EL (cell line): ENCODE measurements at places on chromosomes 6 and 20.

DNA sequence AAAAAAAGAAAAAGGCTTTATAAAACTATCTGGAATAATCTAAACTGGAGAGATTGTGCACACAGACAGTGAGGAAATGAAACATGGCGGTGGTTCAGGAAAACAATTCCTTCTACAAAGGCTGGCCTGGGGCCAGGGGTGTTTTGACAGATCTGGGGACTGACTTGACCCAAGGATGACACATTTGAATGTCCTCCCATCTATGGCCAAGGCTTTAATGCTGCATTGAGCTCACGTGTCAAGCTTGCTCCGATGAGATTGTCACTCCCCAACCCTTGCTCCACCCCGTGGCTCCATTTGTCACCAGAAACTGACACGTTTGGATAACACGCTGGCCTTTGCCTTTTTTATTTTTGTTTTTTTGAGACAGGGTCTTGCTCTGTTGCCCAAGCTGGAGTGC lies 156.1 kb downstream of the ZFP64 start:
- no peak for DNase-seq

DNA sequence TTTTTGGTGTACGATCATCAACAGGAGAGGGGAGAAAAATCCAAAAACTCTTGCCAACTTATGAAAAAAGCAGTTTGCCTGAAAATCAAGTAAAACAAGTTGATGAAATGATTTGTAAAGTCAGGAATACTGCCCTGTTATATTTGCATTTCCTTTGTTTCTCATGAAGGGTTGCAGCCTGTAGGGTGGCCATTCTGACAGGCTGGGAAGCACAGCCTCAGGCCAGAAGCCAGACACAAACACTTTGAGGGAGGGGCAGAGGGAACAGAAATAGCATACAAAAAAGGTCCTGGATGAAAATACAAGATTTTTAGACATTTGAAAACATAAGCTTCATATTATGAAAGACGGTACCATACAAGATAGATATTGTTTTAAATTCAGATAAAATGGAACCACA lies 109.8 kb downstream of the DTNBP1 start:
- DNase-seq, result no peak

GRCh38 chr20:59047938-59048680 lies 5.5 kb upstream of the PRELID3B start:
- DNase-seq, result peak; percentile 60

DNA sequence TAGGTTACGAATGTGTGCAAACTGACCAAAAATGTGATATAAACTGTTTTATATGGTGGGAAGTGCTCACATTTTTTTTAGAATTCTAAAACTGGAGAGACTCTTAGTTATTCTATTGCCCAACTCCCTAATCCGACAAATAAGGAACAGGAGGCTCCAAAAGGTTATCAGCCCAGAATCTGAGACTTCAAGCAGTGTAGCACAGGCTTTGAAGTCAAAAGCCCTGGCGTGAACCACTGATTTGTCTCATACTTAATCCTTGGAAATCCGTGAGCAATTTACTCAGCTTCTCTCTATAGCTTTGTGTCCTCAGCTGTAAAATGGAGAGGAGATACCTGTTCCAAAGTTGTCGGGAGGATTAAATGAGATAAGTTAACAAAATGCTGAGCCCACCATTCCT lies 368.8 kb upstream of the SASH1 start:
- DNase-seq, result no peak

DNA sequence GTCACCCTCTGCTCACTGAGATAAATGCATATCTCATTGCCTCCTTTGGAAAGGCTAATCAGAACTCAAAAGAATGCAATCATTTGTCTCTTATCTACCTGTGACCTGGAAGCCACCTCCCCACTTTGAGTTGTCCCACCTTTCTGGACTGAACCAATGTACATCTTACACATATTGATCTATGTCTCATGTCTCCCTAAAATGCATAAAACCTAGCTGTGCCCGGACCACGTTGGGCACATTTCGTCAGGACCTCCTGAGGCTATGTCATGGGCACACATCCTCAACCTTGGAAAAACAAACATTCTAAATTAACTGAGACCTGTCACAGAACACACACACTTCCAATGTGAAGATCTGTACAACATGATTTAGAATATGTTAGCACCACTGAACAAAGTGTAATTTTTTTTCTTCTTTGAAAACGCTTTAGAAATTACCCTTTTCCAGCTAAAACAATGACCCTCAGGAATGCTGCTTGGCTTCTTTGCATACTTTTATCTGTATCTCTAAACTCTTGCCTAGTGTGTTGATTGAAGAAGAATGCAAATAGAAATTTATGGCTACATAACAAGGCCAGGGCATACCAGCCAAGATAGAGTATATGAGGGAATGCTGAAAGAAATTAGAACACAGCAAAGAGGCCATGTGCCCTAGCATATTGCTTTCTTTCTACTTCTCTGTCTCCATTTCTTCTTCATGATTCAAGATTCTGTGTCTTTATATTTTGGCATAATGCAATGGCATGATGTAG lies 84.6 kb upstream of the DST start:
- peak; percentile 73 for DNase-seq

DNA sequence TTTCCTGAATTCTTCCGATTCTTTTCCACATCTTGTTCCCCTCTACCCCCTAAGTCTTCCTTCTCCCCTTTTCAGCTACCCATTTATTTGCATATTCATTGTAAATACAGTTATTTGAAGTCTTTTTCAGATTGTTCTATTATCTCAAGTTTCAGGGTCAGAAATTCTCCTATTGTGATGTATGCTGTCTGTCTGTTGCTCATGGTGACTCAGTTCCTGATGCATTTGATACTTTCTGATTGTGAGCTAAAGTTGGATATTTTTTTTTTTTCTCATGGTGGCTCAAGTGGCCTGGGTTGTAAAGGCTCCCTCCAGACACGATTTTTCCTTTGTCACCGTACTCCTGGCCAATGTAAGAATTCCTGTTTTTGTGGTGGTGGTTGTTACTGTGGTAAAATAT lies 4.9 kb upstream of the PI16 start:
- DNase-seq, result peak; percentile 50

DNA sequence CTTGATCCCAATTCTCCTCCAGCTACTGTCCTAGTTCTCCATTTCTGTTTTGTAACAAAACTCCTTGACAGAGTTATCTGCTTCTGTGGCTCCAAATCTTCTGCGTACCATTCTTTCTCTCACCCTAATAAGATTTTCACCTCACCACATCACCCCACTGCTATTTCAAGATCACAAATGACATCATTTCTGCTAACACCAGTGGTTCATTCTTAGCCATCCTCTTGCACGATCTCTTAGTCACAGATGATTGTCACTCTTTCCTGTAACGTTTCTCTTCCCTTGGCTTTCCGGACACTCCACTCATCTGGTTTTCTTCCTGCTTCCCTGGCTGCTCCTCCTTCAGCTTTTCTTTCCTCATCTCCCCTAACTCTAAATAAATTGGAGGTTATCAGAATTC lies 56.8 kb upstream of the FABP7 start:
- peak; percentile 21 for DNase-seq

DNA sequence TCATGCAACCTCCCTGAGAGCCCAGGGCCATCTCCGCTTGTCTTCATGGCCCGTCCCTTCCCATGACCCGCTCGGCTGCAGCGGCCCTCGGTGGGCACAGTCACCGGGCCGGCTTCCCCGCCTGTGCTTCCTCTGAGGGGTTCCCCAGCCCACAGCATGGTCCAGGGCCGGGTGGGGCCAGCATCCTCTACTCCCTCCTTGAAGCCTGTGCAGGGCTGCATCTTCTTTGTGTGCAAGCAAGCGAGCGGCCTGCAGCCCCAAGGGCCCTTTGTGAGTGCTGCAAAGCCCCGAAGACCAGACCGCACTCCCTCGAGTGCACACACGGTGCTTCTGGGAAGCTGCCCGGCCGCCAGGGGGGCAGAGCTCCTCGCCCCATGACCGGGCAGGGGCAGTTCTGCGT lies 265.8 kb downstream of the TAF4 start:
- no peak for DNase-seq

DNA sequence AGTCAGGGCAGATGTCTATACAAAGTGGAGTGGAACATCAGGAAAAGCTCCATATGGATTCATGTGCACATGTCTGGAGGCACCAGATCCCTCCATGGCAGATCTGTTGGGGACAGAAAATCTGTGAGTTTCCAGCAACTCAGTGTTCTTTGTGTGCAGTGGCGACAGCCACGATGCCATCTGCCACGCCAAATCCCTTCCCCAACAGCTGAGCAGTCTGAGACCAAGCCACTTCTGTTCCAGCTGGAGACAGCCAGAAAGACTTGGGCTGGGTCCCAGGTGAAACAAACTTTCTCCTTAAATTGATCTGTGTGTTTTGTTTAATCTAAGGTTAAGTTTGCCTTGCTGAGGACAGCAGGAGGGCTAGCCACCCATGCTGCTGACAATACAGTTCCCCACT lies 22.9 kb downstream of the FKBP1A start:
- DNase-seq, result no peak

DNA sequence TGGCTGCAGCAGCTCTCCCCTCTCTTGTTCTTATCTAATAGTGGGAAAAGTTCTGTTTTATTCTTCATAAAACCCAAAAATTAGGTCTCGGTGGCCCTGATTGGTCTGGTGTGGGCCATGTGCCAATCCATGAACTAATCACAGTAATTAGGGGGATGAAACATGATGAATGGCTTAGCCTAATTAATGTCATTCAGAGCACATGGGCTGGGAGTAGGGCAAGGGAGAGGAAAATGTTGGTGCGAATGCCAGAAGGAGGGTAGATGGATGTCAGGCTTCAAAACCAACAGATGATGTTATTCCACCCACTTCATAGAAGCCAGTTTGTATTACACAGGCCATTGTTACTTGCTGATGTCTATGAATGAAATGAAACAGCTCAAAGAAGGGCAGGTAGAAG lies 46.5 kb downstream of the PLEKHG1 start:
- no peak for DNase-seq

DNA sequence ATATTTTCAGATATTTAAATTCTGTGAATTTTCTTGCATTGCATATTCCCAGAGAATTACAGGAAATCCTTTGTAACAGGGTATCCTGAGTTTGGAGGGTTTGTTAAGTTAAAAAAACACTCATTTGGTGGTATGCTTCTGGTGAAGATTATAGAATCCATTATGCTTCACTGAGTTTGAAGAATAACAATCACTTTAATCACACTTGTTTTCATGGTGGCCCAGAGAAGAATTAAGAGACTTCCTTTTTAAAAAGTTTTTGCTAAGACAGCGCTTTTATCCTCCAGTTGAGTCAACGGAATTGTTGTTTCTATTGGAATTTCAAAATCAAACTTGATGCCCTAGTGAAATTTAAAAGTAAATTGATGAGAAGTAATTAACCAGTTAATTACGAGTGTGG lies 17.4 kb downstream of the PLEKHG1 start:
- DNase-seq, result no peak

DNA sequence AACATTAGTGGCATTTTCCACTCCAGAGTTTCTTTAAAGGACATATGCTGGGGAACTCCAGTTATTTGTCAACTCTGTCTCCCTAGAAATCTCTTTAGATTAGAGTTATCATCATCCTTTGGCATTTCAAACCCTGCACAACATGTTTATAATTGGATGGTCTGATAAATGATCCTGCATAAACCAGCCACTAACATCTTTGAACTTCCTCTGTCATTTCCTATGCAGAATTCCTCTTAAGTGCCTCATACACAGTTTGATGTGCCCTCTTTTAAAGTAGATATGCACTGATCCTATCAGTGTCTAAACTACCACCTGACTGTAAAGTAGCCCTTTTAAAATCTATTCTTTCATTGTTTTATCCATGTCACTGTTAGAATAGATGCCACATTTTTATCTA lies 306.3 kb upstream of the IRAK1BP1 start:
- DNase-seq, result peak; percentile 15

GRCh38 chr20:17385798-17386197 lies 145.4 kb downstream of the BFSP1 start:
- DNase-seq, result no peak

- DNase-seq, result no peak
Observed at GRCh38 chr20:59258221-59258621, 42.2 kb upstream of the EDN3 start.

GRCh38 chr6:168041928-168042327 lies 37.1 kb downstream of the FRMD1 start:
- no peak for DNase-seq

GRCh38 chr6:101401792-101402621 lies 8.5 kb downstream of the GRIK2 start:
- peak; percentile 21 for DNase-seq

DNA sequence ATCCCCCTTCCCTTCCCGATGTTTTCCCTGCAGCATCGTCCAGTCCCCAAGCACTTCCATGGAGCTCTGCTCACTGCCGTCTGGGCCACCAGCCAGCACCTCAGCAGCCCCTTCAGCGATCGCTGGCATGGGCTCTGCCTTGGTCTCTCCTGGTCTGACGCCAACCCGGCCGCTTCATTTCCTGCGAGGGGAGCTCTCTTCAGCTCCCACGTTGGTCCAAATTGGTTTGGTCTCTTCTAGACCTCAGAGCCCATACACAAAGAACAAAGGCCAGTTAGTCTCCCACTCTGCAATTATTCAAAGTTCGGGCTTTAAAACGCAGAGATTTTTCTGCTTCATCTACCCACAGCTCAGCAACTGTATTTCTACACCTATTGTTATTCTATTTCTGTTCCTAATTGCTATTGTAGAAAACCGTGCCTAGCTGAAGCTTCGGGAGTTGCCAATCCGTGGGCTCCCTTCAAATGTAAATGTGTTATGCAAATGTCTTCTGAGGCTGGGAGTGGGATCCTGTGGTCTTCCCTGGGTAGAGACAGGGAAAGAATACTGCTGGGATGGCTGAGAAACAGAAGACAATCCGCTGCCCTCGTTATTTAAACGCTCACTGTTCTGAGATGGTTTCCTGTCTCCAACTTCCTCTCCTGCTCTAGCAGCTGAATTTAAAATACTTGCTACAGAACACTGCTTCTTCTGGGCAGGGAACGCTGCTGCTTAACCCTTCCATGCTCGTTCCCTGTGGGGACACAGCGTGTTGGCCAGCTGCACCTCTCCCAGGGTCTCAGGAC lies 154.2 kb upstream of the QKI start:
- peak; percentile 43 for DNase-seq

DNA sequence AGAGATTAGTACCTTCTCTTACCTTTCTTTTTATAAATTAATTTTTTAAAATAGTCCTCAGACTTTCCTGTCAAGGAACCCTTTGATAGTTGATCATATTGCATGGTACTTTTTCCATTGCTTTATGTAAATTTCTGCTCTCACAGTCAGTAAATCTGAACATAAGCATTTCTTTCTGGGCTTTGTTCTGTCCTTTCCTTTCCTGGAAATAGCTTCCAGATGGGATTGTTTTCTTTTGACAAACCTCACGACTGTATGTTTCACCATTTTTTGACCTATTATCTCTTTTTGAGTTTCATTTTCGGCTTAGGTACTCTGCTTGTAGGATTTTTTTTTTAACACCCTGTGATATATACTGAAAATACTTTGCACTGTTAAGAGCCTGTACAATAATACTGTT lies 32.6 kb downstream of the UTRN start:
- peak; percentile 38 for DNase-seq

DNA sequence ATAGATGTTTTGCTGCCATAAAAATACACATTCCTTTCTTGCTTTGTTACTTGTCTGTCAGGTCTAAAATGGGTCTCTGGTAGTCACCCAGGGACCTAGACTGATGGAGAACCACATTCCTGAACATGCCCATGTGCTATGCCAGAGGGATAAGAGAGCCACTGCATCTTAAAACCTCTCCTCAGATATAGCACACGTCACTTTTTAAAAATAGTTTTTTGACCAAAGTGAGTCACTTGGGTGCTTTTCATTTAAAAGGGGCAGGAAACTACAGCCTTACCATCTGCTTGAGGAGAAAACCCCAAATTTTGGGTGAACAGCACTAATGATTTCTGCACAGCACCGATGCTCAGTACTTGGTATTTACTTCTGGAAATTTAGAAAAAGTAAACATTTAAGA lies 197.8 kb downstream of the OGFRL1 start:
- DNase-seq, result peak; percentile 71

- DNase-seq, result no peak
Observed at GRCh38 chr20:23143986-23144690, 58.0 kb upstream of the CD93 start.
